Right lobe of liver (tissue), 6 donors: ENCODE measurements at places on chromosomes 2 and 18. TPM values are rescaled to one million over a fixed set of nuclear protein-coding genes. Genes with fewer than 3 reads are reported as not detected.

- H3K4me1 ChIP-seq, result no peaks in the 10 kb centered on the region
- H3K4me3 ChIP-seq, result no peak overlapping the region
- no peaks in the 10 kb centered on the region for H3K27me3 ChIP-seq
- H3K27ac ChIP-seq, result no peak overlapping the region
- DNase-seq, result no peak
- no peaks in the 10 kb centered on the region for H3K36me3 ChIP-seq
These were observed 58.0 kb upstream of the TMEM163 start for GRCh38 chr2:134776836-134777235.

DNA sequence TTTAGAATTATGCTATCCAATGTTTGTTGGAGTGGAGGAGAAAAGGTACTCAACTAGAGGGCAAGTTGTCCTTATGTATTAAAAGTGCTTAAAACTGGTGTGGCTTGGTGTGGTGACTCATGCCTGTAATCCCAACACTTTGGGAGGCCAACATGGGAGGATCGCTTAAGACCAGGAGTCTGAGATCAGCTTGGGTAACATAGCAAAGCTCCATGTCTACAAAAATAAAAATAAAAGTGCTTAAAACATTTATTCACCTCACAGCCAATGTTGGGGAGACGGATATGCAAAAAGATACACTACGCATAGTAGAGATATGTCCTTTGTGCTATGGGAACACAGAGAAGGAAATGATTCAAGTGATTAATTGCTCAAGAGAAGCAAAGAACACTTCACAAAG, 19.3 kb upstream of the TNFAIP6 start:
- H3K4me3 ChIP-seq, result no peak overlapping the region
- no peaks in the 10 kb centered on the region for H3K27me3 ChIP-seq
- H3K27ac ChIP-seq, result no peak overlapping the region

DNA sequence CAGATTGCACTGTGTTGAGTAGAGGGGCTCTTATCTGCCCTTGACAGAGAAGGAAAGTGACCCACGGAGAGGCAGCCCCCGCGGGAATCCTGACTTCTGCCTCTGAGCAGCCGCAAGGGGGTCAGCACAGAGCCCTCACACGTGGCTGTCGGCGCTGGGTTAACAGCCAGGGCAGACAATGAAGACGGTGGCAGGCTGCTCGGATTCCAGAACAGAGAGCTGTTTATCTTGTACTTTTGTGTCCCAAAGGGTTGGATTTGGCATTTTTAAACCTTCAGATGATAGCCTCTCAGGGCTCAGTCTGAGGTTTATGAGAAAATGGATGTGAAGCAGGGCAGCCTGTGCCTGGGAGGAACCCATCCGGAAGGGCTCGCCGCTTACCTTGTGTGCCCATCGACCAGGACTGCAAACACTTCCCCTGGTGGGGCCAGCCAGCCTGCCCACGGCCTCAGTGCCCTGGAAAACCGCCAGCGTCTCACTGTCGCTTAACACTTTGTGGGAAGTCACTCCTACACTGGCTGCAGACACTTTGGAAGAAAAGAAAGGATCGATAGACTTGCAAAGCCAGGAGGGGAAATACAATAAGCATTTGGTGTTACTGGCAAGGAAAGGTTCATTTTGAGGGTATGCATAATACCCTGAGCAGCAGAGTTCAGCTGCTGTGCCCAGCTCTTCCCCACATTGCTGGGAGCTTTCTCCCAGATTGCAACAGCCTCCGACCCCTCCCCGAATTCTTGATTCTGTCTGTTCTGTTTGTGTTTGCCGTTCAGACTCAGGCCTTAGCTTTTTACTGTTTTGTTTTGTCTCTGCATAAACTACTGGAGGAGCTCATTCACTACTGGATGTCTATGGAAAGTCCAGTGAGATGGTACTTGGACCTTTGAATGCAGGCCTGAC, 325.3 kb upstream of the MYT1L start:
- no peak overlapping the region for H3K4me3 ChIP-seq
- no peak for DNase-seq

DNA sequence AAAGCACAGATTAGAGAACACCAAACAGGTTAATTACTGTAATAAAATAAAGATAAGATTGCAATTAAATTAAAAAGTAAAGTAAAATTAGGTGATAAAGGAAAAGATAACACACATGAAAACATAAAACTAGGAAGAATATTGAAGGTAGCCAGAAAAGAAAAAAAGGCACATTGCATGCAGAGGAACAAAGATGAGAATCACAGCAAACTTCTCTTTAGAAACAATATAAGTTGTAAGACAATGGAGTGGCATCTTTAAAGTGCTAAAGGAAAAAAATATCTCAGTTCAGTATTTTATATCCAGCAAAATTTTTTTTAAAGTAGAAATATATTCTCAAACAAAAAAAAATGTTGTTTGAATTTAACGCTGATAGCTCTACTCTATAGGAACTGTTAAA, 366.0 kb downstream of the CPS1 start:
- no peaks in the 10 kb centered on the region for H3K36me3 ChIP-seq
- H3K27ac ChIP-seq, result no peak overlapping the region
- no peaks in the 10 kb centered on the region for H3K27me3 ChIP-seq
- H3K4me1 ChIP-seq, result no peaks in the 10 kb centered on the region
- no peak overlapping the region for H3K4me3 ChIP-seq
- DNase-seq, result no peak

- H3K27ac ChIP-seq, result no peak overlapping the region
- H3K27me3 ChIP-seq, result no peaks in the 10 kb centered on the region
- no peak overlapping the region for H3K4me3 ChIP-seq
- no peaks in the 10 kb centered on the region for H3K36me3 ChIP-seq
- no peak for DNase-seq
These were observed 81.7 kb downstream of the ACSL3 start for GRCh38 chr2:222942561-222942960.

- no peak overlapping the region for H3K27ac ChIP-seq
These were observed 124.2 kb downstream of the CABYR start for GRCh38 chr18:24263050-24263449.

DNA sequence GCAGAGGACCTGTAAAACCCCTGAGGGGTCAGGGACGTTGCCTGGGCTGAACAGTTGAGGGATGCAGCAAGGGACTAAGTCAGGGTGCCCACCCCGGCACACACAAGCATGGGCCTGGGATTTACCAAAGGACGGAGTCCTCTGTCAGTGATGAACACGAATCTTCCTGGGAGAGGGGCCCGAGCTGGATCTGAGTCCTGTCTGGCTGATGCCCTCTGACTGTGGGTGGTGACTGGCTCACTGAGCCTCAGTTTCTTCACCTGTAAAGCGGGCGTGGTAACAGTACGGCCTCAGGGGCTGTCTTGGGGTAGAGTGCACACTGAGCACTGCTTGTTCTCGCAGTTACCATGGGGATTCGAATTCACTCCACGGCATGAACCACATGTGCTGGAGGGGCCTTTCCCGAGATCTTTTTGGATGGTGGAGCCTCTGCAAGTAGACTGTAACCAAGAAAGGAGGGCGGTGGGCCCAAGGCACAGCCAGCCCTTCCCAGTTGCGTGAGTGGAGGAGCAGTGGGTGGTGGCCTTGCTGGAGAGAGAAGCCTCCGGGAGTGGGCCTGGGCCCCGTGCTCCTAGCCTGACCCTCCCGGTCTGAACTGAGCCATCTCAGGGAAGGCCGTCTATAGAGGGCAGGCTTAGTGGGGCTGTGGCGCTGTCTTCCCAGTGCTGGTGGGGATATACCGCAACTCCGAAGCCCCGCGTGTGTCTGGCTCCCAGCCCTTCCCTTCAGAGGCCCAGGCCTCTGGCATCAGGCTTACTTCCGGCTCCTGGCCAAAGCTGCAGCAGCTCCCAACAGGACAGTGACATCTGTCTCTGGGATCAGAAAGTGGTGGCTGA, 130.8 kb upstream of the HS6ST1 start:
- no peak for DNase-seq
- H3K4me3 ChIP-seq, result no peak overlapping the region
- no peak overlapping the region for H3K27ac ChIP-seq
- no peaks in the 10 kb centered on the region for H3K27me3 ChIP-seq
- no peaks in the 10 kb centered on the region for H3K4me1 ChIP-seq
- no peaks in the 10 kb centered on the region for H3K36me3 ChIP-seq

DNA sequence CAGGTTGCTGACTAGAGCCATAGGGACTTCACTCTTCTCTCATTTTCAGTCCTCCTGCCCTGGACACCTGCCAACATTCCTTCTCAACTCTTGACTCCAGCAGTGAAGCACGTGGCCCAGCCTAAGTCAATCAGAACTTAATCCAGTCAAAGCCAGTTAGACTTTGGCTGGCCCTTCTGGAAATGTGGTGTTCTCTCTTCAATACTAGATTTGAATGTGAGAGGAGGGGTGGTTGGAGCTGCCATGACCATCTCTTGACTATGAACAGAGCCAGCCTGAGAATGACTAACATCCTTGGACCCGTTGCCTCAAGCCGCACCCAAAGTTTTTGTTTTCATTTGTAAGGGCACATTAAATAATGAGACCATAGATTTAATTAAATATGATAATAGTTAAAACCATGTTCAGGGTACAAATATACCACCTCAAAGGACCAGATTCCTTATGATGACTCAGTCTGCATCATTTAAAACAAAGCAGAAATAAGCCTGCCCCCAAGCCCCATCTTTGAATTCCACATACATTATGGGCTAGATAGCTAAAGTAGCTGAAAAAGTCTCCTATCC, 49.7 kb upstream of the RASGRP3 start:
- no peak overlapping the region for H3K4me3 ChIP-seq
- no peaks in the 10 kb centered on the region for H3K4me1 ChIP-seq
- no peaks in the 10 kb centered on the region for H3K36me3 ChIP-seq
- peak; percentile 73 for DNase-seq

The POMC gene
- 0.40 TPM for total RNA-seq

GRCh38 chr2:191854382-191855372, 7.8 kb upstream of the CAVIN2 start:
- H3K27ac ChIP-seq, result no peak overlapping the region
- H3K27me3 ChIP-seq, result no peaks in the 10 kb centered on the region
- no peaks in the 10 kb centered on the region for H3K36me3 ChIP-seq
- H3K4me1 ChIP-seq, result no peaks in the 10 kb centered on the region

DNA sequence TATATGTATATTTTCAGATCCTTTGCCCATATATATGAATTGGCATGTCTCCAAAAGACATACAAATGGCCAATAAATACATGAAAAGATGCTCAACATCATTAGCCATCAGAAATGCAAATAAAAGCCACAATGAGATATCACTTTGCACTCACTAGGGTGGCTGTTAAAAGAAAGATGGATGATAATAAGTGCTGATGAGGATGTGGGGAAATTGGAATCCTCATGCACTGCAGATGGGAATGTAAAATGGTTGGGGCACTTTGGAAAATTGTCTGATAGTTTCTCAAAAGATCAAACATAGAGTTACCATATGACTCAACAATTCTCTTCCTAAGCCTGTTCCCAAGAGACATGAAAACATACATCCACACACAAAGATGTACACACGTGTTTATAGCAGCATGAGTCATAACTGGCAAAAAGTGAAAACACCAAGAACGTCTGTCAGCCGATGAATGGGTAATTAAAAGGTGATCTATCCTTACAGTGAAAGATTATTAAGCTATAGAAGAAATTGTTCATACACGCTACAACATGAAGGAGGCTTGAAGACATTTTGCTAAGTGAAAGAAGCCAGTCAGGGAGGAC, 19.7 kb downstream of the NGEF start:
- no peak overlapping the region for H3K4me3 ChIP-seq
- DNase-seq, result no peak
- no peaks in the 10 kb centered on the region for H3K36me3 ChIP-seq
- H3K4me1 ChIP-seq, result no peaks in the 10 kb centered on the region
- no peak overlapping the region for H3K27ac ChIP-seq

The RNF138 gene
- 9.3 TPM for total RNA-seq

DNA sequence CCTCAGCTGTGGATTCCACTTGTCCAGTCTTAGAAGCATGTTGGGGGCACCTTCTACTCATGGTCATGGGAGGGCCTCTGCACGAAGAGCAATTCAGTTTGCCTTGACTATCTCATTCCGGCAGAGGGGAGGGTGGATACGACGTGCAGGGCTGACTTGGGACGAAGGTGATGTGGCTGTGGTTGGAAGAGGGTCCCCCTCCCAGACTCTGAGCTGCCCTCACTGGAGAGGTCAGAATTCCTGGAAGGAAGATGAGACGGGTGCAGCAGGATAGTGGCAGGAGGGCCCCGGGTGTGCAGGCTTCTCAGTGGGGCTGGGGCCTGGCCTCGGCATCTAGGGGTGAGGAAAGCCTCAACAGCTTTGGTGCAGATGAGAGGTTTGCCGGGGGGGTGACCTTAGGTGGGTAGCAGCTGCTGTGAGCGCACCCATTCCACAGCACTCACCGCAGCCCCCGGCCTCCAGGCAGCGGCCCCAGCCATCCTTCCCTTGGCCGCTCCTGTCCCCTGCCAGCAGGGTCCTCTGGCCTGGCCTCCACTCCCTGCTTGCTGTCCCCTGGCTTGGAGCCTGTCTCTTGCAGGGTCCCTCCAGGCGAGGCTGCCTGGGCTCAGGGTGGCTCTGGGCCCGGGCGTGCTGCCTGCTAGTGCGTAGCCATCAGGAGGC, 3.2 kb downstream of the RNPEPL1 start:
- H3K4me3 ChIP-seq, result no peak overlapping the region
- H3K36me3 ChIP-seq, result peaks cover 3% of the 10 kb centered on the region
- no peaks in the 10 kb centered on the region for H3K27me3 ChIP-seq
- no peaks in the 10 kb centered on the region for H3K4me1 ChIP-seq
- no peak overlapping the region for H3K27ac ChIP-seq

DNA sequence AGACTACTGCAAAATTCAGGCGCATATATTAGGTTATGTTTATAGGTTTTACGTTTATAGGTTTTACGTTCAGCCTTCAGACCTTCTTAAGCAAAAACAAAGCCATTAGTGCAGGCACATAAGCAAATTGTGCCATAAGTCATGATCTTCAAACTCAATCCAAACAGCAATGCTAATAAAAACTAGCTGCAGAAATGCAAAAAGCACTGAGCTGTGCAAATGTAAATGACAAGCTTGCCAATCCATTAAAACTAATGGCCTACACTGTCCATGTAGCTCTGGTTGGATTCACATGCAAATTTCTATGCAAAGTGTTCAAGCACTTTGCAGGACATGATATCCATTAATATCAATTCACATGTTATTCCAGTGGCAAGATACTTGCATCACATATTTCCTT, 50.9 kb downstream of the LRPPRC start:
- no peaks in the 10 kb centered on the region for H3K27me3 ChIP-seq
- no peak overlapping the region for H3K4me3 ChIP-seq
- no peak for DNase-seq
- H3K4me1 ChIP-seq, result no peaks in the 10 kb centered on the region
- H3K27ac ChIP-seq, result no peak overlapping the region
- H3K36me3 ChIP-seq, result peaks cover 6% of the 10 kb centered on the region

- no peaks in the 10 kb centered on the region for H3K27me3 ChIP-seq
These were observed 85.8 kb downstream of the POU3F3 start for GRCh38 chr2:104939570-104940217.

DNA sequence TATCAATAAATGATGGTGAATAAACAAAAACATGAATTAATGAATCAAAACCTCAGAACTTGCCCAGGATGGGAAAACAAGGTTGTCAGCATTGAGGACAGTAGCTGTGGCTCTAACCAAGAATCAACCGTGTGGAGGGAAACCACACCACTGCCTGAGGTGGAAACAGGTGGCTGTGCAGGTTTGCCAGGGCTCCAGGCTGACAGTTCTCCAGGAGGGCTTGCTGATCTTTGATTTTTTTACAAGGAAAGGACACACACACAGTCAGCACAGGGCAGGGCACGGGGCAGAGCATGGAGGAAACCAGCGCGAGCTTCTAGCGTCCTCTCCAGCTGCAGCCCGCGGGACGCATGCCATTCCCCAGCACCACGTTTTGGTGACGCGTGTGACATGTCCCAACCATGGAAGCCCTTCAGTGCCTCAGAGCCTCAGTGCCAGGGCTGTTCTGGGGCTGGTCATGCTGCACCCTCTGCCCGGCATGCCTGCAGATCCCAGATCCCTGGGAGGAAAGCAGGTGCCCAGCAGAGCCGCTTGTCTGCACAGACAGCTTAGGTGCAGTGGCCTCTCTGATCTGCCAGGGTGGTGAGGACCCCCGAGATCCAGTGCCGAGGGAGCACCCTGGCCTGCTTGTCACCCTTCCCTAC, 15.8 kb upstream of the AGXT start:
- peaks cover 13% of the 10 kb centered on the region for H3K4me1 ChIP-seq
- H3K36me3 ChIP-seq, result no peaks in the 10 kb centered on the region
- no peak overlapping the region for H3K27ac ChIP-seq
- H3K4me3 ChIP-seq, result no peak overlapping the region
